HS-27A (cell line): ENCODE measurements at places on chromosomes 7 and 10.

DNA sequence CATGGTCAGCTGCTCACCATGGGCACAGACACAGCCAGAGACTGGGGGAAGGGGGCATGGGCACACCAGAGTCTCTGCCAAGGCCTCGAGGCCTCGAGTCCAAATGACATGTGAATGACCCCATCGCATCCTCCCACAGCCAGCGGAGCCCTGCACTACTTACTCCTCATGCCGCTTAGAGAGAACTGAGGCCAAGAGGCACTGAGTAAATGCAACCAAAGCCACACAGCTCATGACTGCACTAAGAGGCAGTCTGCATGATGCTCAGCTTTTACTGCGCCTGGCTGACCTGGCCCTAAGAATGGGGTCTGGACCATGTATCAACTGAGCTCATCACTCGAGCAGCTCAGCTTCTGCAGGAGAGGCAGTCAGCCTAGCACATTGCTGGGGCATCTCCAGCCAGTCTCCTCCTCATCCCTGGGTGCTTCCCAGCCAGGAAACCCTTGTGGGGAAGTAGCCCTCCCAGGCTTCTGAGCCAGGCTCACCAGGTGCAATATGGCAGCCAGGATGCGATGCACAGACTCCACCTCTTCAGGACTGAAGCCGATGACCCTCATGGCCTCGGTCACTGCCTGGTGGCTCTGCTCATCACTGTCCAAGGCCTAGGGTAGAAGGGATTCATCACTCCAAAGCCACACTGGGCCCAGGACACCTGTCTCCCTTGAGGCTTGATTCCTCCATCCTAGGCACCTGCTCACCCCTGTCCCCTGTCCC is 7.5 kb downstream of the MYO1G start:
- no peak for DNase-seq

GRCh38 chr7:156606691-156607331 is 33.8 kb upstream of the RNF32 start:
- no peak for DNase-seq

DNA sequence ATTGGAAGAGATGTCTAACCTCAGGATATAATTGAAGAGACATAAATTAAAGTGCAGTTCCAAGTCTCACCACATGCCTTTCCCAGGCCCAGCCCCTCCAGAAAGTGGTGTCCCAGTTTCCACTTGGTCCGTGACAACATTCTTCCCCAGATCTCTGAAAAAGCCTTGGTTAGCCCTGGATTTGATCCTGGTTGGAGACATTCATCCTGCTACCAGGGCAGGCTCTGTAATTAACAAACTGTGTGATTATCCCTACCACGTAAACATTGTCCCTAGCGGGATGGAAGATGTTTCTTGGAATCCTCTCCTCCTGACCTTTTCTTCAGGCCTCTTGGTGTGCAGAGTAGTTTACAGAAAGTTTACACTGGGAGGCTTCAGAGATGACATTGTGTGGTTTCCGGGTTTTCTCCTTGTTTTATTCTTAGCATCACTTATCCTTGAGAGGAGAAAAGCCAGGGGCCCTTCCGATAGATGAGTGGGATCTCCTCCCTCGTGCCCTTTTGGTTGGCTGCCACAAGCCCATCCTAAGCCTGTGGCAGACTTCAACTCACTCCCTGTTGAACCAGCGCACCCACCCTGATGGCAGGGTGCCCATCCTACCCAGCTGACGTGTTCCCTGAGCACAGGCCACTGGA is 83.8 kb downstream of the COL13A1 start:
- no peak for DNase-seq

GRCh38 chr7:47497367-47498096 is 84.4 kb downstream of the TNS3 start:
- no peak for DNase-seq

DNA sequence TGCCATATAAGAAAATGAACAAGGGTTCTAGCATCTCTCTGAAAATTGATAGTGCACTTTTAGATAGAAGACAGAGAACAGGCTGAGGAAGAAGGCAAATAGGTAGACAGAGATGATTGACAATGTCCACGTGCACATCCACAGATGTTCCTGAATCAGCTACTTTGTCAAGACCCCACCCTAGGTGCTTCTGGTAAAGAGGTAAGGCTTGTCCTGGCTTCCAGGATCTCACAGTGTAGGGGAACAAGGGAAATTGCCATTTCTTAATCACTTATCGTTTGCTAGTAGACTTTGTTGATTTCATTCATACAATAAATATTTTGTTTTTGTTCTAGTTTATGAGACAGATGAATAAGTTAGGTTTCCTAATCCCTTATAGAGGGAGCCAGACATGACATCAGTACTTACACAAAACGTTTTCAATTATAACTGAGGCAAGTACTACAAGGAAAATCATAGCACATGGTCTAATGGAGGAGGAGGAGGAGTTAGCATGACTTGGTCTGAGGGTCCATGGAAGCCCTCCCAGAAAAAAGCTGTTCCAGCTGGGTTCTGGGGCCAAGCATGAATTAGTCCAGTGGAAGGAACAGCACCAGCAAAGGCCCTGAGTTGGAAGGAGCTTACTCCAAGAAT is 115.9 kb upstream of the ARID5B start:
- no peak for DNase-seq

DNA sequence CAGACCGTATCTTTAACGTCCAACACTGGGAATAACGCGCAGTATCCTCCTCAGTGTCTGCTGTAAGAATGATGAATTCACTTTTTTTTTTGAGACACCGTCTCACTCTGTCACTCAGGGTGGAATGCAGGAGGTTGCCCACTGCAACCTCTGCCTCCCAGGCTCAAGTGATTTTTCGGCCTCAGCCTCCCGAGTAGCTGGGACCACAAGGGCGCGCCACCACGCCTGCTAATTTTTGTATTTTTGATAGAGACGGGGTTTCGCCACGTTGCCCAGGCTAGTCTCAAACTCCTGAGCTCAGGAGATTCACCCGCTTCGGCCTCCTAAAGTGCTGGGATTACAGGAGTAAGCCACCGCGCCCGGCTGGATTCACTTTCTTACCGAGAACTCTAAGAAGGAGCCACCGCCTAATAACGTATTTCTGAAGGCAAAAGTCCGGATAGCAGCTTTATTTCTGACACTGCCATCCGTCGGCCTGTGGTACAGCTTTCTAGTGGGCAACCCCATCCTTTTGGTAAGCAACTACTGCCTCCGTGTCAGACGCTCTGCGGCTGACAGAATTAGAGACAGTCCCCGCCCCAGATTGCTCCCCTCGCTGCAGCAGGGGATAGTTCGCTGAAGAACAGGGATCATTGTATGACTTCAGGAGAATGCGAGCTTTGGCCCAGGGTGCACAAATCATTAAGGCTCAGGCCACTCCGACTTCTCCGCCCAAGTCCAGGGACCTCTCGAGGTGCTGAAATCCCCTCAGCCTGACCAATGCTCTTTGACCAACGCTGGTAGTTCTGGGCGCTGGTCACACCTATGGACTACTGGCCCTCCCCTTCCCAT is 662 bp downstream of the POLR3A start:
- DNase-seq, result no peak

DNA sequence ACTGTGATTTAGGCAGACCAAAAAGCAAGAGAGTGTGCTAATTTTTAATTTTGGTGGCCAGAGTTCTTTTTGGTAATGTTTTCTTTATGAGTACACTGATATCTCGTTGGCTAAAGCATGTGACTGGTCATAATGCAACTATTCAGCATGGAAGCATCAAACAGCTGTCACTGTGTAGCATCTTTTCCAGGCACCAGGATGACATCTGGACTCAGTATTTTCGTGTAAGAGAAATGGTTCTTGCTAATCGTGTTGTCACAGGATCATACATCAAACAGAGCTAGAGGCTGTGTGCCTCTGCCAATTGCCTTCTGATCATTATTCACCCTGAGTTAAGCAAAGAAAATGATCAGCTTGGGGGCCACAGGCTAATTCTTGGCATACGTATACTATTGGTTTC is 118.9 kb downstream of the SND1 start:
- no peak for DNase-seq

DNA sequence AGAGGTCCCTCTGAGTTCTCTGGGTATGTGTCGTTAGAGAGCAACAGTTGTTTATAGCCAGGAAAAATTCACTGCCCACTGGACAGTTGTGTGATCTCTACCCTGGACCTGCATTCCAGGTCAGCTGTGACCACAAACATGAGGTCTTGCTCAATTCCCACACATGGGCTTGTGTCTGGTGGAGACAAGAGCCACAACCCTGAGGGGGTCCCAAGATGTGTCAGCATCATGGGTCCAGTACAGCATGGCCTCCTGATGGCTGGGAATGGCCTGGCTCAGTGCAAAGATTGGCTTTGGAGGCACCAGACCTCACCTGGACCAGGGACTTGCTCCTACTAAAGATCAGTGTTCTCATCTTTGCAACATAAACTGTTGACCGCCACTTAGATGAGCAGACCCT is 751.6 kb downstream of the GRID1 start:
- no peak for DNase-seq
